Lung (tissue), 17 donors: ENCODE measurements at places on chromosomes 7 and 10. TPM values are rescaled to one million over a fixed set of nuclear protein-coding genes. Genes with fewer than 3 reads are reported as not detected.

- H3K36me3 ChIP-seq: no peaks in the 10 kb centered on the region
- H3K27me3 ChIP-seq: no peaks in the 10 kb centered on the region
- no peak overlapping the region for H3K4me3 ChIP-seq
- DNase-seq: no peak
- peaks cover 18% of the 10 kb centered on the region for H3K4me1 ChIP-seq
- H3K27ac ChIP-seq: no peak overlapping the region
Measured at GRCh38 chr10:22652988-22653481, 61.3 kb downstream of the PIP4K2A start.

DNA sequence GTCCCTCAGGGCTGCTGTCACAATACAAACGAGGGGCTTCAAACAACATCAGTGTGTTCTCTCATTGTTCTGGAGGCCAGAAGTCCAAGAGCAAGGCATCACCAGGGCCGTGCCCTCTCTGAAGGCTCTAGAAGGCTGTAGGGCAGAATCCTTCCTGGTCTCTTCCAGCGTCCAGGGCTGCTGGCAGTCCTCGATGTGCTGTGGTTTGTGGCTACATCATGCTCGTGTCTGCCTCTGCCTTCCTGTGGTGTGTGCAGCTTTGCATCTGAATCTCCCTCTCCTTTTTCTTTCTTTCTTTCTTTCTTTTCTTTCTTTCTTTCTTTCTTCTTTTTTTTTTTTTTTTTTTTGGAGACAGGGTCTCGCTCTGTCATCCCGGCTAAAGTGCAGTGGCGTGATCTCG, 103.5 kb downstream of the INSYN2A start:
- H3K36me3 ChIP-seq: peaks cover 18% of the 10 kb centered on the region
- no peaks in the 10 kb centered on the region for H3K27me3 ChIP-seq
- H3K4me3 ChIP-seq: no peak overlapping the region
- H3K4me1 ChIP-seq: no peaks in the 10 kb centered on the region

Gene TNS3
- total RNA-seq: 120 TPM

DNA sequence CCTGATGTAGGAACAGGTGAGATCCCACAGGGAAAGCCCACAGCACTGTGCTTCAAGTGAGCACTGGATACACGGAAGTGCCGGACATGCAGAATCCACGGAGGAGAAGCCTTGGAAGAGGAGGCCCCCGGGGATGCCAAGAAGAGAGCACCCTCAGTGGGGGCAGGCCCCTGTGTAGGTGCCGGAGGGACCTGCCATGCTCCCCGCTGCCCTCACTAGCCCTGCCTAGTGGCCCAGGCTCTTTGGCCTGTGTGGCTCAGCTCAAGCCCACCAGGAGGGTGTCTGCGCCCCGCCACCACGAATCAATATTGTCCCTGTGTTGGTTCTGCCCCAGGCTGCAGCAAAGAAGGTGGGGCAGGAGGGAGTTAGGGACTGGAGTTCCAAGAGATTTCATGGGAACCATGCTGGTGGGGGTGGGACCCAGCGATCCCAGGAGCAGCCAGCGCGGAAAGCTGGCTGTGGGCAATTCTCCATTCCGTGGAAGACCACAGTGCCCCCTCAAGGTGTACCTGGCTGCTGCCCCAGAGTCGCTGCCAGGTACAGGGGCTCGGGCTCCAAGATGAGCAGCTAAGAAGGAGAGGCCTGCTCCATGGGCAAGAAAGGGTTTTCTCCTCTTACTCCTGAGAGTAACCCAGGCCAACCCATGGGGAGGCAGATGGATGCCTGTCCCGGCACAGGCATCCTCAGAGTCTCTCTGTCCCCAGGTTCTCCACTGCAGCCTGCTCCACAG, 34.9 kb upstream of the LEP start:
- H3K27me3 ChIP-seq: peaks cover 50% of the 10 kb centered on the region
- H3K4me1 ChIP-seq: no peaks in the 10 kb centered on the region
- H3K4me3 ChIP-seq: no peak overlapping the region
- no peak for DNase-seq
- no peaks in the 10 kb centered on the region for H3K36me3 ChIP-seq

- no peaks in the 10 kb centered on the region for H3K4me1 ChIP-seq
- DNase-seq: no peak
- H3K4me3 ChIP-seq: no peak overlapping the region
- H3K27ac ChIP-seq: no peak overlapping the region
- H3K36me3 ChIP-seq: no peaks in the 10 kb centered on the region
- H3K27me3 ChIP-seq: no peaks in the 10 kb centered on the region
Measured at GRCh38 chr7:89849052-89849451, 305.2 kb upstream of the STEAP1 start.

DNA sequence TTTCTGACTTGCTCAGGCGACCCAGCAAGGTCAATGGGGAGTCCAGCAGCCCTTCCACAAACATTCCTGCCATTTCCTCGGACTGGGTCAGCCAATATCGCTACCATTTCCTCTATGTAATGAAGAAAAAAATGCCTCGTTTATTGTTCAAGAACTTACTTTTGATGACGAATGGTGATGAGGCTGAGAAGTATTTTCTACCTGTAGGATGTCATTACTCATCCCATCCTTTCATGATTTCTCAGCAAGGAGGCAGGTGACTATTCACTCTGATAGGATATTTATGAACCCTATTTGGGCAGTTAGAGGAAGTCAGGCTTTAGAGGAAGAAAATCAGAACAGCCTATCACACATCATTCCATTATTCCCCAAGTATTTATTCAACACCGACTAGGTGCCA, 178.6 kb downstream of the FANK1 start:
- no peak overlapping the region for H3K4me3 ChIP-seq
- H3K4me1 ChIP-seq: no peaks in the 10 kb centered on the region
- H3K36me3 ChIP-seq: no peaks in the 10 kb centered on the region
- no peak overlapping the region for H3K27ac ChIP-seq
- no peak for DNase-seq

DNA sequence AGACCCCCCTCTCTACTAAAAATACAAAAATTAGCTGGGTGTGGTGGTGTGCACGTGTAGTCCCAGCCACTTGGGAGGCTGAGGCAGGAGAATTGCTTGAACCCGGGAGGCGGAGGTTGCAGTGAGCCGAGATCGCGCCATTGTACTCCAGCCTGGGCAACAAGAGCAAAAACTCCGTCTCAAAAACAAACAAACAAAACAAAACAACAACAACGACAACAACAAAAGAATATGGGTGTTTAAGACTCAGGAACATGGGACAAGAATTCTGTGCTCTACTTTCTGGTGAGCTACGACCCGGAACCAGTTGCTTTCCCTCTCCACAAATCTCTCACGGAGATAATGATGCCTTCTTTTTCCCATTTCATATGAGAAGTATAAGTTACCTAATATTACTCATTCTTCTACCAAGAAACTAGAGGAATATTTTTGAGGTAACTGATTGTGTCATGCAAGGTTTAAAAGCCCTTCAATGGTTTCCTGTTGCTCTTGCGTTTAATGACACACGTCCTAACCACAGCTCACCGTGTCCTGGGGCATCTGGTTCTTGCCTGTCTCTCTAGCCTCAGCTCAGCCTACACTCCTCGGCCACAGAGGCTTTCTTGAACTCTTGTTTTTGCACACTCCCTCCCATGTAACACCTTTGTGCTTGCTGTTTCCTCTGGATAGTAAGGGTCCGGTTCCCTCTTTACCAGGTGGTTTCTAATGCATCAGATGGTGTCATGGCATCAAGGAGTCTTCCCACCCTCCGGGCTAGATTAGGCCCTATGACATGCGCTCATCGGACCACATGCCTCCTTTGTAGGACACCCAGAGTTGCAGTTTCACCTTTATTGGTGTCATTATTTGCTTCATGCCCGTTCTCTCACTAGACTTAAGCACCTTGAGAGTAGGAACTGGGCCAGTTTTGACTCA, 67.5 kb downstream of the PFKFB3 start:
- H3K36me3 ChIP-seq: no peaks in the 10 kb centered on the region
- no peaks in the 10 kb centered on the region for H3K27me3 ChIP-seq
- H3K27ac ChIP-seq: no peak overlapping the region
- H3K4me1 ChIP-seq: no peaks in the 10 kb centered on the region

Gene MKX
- total RNA-seq: 2.0 TPM

Gene ASZ1
- total RNA-seq: 0.06 TPM

- no peak for DNase-seq
- no peaks in the 10 kb centered on the region for H3K27me3 ChIP-seq
- no peaks in the 10 kb centered on the region for H3K36me3 ChIP-seq
- no peak overlapping the region for H3K4me3 ChIP-seq
- no peak overlapping the region for H3K27ac ChIP-seq
Measured at GRCh38 chr10:31352436-31353226, 33.6 kb downstream of the ZEB1 start.

DNA sequence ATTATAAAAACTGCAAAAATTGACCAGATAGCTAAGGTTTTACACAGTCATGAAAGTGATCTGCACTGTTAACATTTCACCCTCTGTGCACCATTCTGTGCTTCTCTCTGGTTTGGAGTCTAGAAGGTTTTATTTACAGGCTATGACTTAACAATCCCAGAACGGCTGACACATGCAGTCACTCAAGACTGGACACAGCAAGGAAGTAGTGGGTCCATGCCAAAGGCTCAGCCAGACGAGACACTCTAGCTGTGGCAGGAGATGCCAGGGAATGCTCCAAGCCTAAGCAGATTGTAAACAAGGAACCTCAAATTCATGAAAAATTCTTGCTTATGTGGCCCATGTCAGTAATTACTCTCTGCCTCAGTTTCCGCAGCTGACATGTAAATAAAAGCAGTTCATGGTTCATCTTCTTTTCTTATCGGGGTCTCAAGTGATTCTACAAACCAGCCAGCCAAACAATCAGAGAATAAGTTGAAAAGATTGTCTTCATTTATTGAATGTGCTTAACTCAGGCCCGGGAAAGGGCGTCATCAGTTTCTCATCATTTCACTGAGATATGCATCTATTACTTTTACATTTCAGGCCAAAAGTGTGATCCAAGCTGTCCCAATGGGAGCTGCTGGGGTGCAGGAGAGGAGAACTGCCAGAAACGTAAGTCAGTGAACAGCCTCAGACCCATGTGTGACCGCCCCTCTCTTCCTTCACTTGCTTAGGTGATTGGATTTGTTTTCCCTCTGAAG, 132.1 kb downstream of the EGFR start:
- no peaks in the 10 kb centered on the region for H3K27me3 ChIP-seq
- H3K36me3 ChIP-seq: peaks cover 36% of the 10 kb centered on the region
- H3K27ac ChIP-seq: no peak overlapping the region
- H3K4me1 ChIP-seq: peaks cover 3% of the 10 kb centered on the region
- DNase-seq: no peak

DNA sequence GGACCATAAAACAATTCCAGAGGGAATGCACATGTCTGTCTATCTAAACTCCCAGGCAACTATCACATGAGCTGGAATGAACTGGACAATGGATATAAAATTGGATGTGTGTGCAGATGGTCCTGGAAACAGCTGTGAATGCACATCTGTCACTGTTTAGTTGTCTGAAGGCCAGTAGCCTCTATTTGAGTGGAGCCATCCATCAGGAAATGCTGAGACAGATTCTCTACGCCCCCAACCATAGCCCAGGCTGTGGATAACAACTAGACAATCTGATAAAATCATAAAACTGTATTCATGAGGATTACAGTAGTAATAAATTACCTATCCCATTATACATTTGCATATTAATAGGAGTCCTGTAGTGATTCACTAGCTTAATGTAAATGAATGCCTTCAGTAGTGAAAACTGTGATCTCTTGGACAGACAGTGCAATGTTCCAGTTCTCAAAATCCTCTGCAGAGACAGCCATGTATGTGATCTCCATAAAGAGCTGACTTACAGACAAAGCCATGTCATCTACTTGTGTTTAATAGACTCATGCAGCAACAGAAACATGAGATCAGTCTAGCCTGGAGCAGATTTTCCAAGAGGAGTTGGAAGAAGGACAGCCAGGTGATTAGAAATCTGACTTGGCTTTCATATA, 907.6 kb downstream of the KCNMA1 start:
- H3K27ac ChIP-seq: no peak overlapping the region
- no peaks in the 10 kb centered on the region for H3K36me3 ChIP-seq
- H3K4me1 ChIP-seq: no peaks in the 10 kb centered on the region

- no peaks in the 10 kb centered on the region for H3K36me3 ChIP-seq
- DNase-seq: no peak
- H3K27ac ChIP-seq: no peak overlapping the region
- no peaks in the 10 kb centered on the region for H3K4me1 ChIP-seq
Measured at GRCh38 chr7:143104759-143105158, 27.1 kb upstream of the PIP start.

Gene TEX36
- not detected for total RNA-seq

Gene SUN3
- total RNA-seq: not detected

Gene NYAP1
- 1.1 TPM for total RNA-seq

DNA sequence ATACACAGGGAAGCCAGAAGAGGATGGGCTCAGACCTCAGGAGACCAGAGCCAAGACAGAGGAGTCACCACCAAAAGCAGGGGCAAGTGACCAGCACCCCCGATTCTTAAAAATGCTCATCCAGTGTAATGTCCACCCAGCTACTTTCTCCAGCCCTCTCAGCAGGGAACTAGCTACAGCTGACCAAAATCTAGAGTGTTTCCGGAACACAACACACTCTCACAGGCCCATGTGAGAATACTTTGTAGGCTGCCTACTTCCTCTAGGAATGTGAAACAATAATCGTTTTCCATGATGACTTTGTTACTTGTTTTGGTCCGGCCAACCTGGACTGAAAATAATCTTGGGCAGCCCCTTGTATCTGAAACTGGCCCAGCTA, 14.5 kb downstream of the PSAP start:
- DNase-seq: no peak
- no peaks in the 10 kb centered on the region for H3K27me3 ChIP-seq

Gene INSIG1
- 124 TPM for total RNA-seq

- H3K27me3 ChIP-seq: no peaks in the 10 kb centered on the region
- H3K27ac ChIP-seq: no peak overlapping the region
- no peak overlapping the region for H3K4me3 ChIP-seq
- H3K4me1 ChIP-seq: peaks cover 5% of the 10 kb centered on the region
- H3K36me3 ChIP-seq: no peaks in the 10 kb centered on the region
Measured at GRCh38 chr7:94244760-94245159, 149.9 kb upstream of the COL1A2 start.
